ENCODE measurements at places on chromosomes 11 and 22.

- DNase-seq, result no peak
These were observed 726.6 kb upstream of the ARHGAP42 start for GRCh38 chr11:99960536-99960935.

GRCh38 chr11:67116758-67117105, 2.3 kb upstream of the KDM2A start:
- DNase-seq, result no peak

DNA sequence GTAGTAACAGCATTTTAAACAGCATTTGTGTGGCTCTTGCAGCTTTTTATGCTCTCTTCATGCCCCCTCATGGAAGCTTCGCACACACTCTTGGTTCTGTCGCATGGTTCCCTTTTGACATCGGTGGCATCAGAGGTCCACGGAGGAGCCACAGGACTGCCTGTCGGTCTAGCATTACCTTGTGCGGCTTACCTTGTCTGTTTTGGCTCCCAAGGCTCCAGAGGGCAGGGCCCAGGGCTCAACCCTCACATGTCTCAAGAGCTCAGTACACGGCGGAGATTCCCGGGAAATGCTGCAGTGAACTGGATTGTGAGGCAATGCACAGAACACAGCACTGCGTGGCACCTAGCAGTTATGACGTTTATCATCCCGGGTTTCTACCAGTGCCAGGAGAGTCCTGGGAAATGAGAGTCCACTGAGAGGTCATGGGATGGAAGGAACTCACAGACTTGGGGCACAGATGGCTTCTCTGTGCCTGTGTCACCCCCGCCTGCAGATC, 1015.8 kb downstream of the TBC1D22A start:
- no peak for DNase-seq

- no peak for DNase-seq
These were observed 187.7 kb upstream of the E2F8 start for GRCh38 chr11:19428206-19429002.

GRCh38 chr11:79066456-79067351, 374.1 kb downstream of the TENM4 start:
- DNase-seq, result no peak

GRCh38 chr11:25988178-25988577, 343.8 kb upstream of the ANO3 start:
- DNase-seq, result no peak

- DNase-seq, result peak; percentile 36
These were observed 603 bp upstream of the ZFTA start for GRCh38 chr11:63769042-63769713.

DNA sequence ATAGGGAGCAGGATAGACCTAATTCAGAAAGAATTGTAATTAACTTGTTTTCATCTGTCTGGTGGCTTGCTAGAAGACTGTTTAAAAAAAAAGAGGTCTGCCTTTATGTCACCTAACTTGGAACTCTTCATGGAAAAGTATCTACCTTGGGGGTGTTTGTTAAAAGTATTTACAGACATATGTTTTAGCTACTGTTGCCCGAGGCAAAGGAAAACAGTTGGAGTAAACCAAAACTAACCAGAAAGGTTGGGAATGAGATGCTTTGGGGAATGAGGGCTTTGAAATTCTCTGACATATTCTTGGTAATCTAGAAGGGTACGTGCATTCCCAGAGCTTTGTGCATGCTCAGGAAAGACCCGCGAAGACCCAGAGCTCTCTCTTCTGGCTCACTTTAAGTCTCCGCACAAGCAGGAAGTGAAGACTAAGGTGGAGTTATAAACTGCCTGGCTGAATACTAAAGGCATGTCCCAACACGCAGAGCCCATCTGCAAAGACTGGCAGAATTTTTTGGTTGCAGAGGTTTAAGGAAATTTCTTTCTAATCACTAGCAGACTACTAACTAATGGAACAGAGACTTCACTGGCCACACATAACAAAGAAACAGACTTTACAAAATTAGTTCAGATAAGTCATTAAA, 33.2 kb downstream of the HIKESHI start:
- no peak for DNase-seq

DNA sequence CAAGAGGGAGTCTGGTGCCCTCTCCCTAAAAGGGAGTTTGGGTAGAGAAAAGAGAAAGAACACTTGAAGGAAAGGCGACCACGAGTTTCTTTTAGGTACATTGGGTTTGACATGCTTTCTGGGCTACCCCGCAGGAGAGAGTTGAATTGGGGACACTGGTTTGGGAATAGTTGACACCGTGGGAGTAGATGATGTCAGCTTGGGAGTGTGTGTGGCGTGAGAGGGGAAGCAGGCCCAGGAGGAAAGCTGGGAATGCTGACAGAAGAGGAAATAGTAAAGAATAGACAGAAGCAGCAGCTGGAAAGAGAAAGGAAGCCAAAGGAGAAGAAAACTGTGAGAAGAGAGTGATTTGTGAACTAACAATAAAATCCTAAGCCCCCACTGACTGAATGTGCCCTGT, 442.9 kb downstream of the DYNC2H1 start:
- DNase-seq, result no peak

GRCh38 chr11:23539556-23539955, 679.3 kb upstream of the CCDC179 start:
- DNase-seq, result no peak

GRCh38 chr11:17230867-17231851, 23.4 kb upstream of the PIK3C2A start:
- DNase-seq, result no peak

DNA sequence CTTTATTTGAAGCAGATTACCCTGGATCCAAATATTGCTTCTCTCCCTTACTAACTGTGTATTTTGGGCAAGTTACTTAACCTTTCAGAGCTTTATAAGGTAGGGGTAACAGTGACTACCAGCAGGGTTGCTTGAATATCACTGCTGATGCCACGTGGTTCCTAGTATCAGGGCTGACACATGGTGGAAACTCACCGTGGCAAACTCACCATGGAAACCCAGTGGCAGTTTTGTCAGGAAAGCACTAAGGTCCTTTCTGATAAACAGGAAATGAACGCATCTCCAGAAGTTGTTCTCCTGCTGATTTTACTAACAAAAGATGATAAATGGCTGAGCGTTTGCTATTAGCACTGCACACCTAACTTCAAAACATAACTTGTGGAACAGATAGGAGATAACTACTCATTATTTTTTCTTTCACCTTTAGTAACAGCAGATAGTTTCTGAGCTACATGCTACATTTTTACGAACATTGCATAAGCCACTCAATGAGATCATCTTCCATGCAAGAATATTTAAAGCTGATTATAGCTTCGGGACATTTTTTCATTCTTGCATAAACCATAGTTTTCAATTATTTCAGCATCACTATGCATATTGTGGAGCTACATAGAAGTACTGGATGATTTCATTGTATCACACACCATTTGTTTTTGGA, 59.7 kb upstream of the RAG2 start:
- no peak for DNase-seq

DNA sequence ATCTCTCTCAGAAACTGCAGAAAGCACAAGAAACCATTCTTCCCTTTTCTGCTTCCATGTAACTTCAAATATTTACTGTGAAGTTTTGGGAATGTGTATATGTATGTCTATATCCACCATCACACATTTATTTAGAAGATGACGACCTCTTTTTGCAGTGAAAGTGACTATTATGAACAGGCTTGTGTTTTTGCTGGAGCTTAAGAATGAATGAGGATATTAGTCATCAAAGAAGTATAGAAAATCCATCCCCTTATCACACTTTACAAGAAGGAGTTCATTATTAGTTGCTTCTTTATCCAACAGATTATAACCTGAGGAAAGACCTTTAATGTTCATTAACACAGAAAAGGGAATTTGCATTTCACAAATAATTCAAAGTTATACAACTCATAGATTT, 21.1 kb upstream of the SLC5A12 start:
- DNase-seq, result no peak

DNA sequence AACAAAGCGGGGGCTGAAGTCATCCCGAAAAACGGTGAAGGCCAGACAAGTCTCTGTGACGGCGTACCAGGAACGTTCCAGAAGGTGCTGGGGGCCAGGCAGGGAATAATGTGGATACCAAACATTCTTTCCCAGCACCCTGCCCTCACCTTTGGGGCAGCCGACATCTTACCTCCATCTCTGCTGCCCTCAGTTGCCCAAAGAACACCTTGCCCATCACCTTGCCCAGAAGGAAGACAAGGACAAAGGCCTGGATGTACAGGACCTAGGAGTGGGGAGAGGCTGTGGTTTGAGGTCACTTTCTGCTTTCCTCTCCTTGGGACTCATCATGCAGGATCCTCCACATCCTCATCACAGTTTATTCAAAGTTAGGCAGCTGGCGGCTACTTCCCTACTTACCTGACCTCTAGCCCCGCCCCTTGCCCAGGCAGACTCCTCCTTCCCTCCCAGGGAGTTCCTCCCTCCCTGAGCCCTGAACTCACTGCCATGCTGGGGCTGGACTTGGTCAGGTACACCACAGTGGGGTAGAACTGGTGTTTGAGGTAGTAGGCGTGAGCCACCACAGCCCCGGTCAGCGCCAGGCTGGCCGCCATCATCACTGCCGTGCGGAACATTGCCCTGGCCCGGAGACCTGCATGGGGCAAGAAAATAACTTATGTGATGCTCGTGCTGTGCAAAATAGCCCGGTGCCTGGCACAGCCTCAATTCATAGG, 1.2 kb downstream of the SYVN1 start:
- DNase-seq, result no peak

DNA sequence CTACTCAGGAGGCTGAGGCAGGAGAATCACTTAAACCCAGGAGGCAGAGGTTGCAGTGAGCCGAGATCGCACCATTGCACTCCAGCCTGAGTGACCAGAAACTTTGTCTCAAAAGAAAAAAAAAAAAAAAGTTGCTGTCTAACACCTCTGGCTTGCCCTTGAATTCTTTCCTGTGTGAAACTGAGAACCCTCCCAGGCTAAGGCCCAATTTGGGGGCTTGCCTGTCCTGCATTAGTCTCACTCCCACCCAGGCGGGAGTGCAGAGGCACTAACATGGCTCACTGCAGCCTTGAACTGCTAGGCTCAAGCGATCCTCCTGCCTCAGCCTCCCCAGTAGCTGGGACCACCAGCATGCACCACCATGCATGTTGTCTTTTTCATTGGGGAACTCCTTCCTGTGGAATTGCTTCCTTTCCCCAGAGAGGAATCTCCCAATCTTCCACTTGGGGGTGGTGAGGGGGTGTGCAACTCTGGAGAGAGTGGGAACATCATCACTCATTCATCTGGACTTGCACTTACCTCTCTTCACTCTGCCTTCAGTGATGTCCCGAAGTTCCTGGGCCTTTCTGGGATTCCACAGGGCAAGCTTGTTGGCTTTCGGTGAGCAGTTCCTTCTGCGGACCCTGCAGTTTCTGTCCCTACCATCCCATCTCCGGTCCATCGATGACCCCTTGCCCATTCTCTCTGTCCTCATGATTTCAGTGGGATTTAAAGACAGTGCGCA, 62.1 kb upstream of the CREB3L1 start:
- DNase-seq, result no peak

- no peak for DNase-seq
These were observed 35.9 kb downstream of the ACO2 start for GRCh38 chr22:41504816-41505215.

DNA sequence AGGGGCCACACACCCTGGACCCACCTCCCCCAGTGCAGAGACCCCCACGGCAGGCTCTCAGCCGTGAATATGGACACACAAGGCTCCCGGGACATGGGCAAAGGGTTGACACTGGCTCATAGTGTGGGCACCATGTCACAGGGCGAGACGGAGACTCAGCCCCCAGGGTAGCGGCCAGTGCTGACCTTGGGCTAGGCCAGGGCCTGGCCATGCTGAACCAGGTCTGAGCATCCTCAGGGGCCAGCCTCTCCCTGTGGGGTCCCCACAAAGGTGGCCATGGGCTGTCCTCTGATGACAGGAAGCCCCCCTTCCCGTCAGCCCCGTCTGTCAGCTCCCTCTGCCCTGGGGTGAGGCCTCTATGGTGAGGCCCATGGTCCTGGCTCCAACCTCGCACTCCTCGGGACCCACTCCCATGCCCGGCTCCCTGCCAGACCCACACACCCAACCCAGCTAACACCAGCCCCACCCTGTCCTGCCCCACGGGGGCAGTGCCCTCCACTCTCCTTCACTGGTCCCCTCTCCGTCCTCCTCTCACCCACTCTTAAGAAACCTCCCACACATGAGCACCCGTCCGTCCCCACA, 19.0 kb upstream of the PRODH start:
- DNase-seq, result no peak

DNA sequence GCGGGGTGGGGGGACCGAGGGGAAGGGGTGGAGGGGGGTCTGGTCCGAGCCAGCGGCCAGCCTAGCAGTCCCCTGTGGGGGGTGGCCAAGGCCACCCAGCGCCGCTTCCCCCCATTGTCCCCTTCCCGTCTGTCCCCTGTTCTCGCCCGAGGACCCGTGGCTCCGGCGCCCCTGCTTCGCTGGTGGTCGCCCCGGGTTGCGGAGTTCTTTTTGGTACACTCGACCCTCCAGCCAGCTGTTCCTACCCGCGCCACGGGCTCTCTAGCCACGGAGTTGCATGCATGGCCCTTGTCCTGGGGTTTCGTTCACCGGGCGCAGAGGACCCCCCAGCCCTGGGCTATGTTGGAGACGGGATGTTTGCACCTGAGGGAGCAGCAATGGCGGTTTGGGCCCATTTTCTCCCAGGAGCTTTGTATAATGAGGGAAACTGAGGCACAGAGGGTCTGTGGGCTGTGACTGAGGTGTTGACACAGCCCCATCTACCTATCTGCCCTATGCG, 489 bp downstream of the RNF214 start:
- no peak for DNase-seq

DNA sequence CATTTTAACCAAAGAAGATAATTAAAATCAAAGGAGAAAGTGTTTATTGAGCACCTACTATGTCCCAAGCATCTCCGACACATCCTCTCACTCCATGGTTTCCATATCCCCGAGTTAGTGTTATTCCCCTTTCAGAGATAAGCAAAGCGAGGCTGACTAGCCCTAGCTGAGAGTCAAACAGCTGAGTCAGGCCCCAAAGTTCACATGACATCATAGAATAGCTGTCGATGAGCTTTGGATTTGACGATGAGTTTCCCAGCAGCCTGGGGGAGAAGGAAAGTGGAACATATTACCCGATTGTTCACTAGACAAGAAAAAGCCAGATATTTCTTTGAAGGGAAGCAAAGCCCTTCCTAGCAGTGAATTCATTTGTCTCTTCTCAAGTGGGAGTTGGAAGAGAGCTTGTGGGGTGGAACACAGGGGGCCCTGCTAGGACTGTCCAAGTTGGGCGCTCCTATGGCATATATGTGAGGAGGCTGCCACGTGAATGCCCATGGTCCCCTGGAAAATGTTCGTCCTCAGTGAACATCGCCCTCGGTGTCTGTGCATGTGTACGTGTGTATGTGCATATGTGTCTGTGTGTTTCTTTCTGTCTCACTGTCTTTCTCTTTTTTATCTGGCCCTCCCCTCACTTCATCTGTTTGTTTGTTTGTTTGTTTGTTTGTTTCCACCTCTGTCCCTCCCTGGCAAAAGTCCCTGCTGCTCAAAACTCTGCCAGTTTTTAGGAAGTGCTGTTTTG, 493 bp upstream of the CYTH4 start:
- DNase-seq, result no peak

GRCh38 chr11:130574740-130575139, 126.3 kb downstream of the ADAMTS15 start:
- DNase-seq, result no peak

- no peak for DNase-seq
These were observed 120.8 kb downstream of the NECTIN1 start for GRCh38 chr11:119608201-119608600.

Measured in amygdala (tissue), 56 donors.